ENCODE measurements at places on chromosomes 3 and 15.

- no peak for DNase-seq
Measured at GRCh38 chr3:122538956-122539490, 24.3 kb upstream of the KPNA1 start.

GRCh38 chr15:41408234-41408641 is 5.9 kb upstream of the NDUFAF1 start:
- DNase-seq = peak; percentile 1

GRCh38 chr3:144060881-144061280 is 89.3 kb downstream of the DIPK2A start:
- no peak for DNase-seq

DNA sequence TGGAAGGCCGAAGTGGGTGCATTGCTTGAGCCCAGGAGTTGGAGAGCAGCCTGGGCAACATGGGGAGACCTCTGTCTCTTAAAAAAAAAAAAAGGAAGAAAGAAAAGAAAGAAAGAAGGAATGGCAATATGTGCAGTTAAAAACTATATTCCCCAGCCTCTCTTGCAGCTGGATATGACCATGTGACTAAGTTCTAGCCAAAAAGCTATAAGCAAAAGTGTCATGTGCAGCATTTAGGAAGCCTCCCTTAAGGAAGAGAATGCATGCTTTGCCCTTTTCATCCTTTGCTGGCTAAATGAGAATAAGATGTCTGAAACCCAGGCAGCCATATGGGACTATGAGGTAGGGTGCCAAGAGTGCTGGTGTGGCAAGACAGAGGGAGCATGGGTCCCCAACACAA is 21.8 kb downstream of the CYP19A1 start:
- no peak for DNase-seq

GRCh38 chr15:69082021-69082502 is 67.6 kb downstream of the NOX5 start:
- peak; percentile 73 for DNase-seq

DNA sequence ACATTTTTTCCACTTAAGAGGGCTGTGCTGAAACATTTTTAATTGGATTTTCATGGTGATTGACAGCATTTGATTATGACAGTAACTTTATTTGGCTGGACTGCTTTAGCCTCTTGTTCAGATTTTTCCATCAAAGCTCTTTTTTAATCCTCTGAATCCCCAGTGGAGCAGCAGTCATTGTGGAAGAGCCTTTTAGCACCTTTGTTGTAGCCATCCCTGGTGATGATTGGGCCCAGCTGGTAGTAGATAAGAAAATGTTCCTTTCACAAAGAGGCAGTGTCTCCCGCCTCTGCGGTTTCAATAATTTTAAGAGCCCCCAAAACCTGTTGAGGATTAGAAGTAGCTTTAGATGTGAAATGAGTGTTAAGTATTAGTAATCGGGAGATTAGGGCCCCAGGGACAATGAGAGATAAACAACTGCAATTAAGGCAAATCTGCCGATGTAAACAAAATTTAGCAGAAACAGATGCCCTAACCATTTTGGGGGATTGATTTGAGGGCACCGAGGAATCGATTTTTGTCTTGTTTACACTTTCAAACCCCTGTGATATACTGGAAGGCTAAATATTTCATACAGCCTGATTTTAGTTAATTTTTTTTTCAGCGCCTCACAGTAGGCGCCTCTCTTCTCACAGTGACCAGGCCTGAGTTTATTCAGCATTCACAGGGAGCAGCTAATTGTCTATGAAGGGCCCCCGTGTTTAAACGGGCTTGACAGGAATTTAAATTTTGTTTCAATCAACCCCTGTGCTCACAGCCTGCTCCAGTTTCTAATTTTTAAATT is 43.2 kb upstream of the SKOR1 start:
- DNase-seq = no peak

- no peak for DNase-seq
Measured at GRCh38 chr3:149965278-149965677, 5.4 kb downstream of the PFN2 start.

GRCh38 chr15:31247404-31247803 is 79.2 kb upstream of the KLF13 start:
- DNase-seq = no peak

GRCh38 chr3:96986241-96986640 is 171.8 kb downstream of the EPHA6 start:
- no peak for DNase-seq

GRCh38 chr3:44323341-44323955 is 15.1 kb upstream of the TCAIM start:
- peak; percentile 63 for DNase-seq

DNA sequence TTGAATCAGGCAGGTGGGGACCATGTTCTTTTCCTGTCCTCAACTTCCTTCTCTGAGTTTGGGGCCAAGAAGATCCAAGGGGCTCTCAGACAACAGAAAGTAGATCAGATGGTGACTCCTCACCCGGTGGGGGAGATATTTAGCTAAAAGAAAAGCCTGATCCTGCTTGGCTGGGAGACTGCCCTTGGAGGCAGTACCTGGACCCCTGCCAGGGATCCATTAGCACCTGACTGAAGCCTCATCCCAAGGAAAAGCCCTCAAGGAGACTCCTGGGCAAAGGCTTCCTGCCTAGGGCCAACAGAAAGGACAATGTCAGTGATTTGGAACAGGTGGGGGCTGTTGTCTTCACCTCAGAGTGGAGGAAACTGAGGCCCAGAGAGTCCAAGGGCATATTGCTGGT is 33.5 kb upstream of the HHATL start:
- no peak for DNase-seq

All from brain microvascular endothelial cell (primary cell).